ENCODE measurements at places on chromosomes 3 and 15.

- no peak for DNase-seq
These were observed 1075.9 kb downstream of the ZPLD1 start for GRCh38 chr3:103510760-103511159.

DNA sequence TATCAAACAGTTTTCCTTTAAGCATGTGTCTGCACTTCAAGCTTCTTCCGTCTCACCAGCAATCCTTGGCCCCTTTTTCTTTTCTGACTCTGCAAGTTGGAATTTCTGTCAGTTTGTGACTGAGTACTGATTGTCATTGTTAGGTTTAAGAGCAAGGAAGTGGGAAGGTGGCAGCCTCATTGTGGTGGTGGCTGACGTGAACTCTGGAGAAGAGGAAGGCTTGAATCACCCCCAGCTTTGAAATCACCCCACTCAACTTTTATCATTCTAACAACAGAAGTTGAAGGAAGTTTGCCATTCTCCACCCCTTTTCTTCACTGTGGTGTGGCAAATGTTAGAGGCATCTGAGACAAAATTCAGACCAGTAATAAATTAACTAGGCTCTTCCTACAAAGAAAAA lies 231.6 kb upstream of the AGTR1 start:
- DNase-seq, result no peak

DNA sequence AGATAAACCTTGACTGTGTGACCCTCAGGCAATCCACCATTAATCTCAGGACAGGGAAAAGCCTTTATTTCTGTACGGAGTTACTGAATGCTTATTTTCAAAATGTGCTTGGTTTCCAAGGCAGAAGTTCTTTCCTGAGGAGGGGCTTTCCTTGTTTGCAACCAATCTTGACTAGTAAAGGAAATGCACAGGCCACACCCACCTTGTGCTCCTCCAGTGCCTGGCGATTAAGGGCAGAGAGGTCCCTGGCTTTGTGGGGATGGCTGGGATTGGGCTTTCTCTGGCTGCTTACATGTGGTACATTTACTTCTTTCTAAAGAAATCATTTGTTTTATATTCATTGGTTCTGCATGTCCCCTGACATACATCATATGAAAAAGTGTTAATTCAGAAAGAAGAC lies 47.8 kb downstream of the ZNF621 start:
- DNase-seq, result no peak

DNA sequence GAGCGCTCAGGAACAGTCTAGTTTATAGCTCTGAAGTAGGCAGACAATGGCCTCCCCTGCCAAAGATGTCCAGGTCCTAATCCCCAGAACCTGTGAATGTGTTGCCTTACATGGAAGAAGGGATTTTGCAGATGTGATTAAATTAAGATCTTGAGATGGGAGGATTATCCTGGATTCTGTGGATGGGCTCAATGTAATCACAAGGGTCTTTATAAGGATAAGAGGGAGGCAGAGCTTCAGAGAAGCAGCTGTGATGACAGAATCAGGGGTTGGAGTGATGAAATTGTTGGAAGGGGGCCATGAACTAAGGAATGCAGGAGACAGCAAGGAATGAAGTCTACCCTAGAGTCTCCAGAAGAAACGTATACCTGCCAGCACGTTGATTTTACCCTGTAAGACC lies 14.0 kb upstream of the GK5 start:
- DNase-seq, result no peak

DNA sequence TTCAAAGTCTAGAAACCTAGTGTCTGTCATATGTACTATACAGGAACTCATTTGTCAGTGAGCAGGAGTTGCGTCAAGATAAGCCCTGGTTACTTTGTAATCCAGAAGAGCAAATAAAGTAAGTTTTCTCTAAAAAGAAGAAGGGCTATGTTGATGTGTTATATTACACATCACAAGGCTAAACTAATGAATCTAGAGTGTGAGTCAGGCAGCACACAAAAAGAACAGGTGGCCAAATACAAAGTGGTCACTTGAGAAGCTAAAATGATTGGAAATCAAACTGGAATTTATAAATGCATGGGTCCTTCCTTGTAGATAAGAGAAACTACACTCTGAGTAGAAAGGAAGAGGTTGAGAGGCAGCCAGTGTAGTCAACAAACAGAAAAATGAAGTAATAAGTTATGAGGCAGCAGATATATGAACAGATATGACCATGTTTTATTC lies 771.6 kb downstream of the DIPK2A start:
- no peak for DNase-seq

GRCh38 chr3:148367756-148368155 lies 329.9 kb upstream of the AGTR1 start:
- DNase-seq, result no peak

DNA sequence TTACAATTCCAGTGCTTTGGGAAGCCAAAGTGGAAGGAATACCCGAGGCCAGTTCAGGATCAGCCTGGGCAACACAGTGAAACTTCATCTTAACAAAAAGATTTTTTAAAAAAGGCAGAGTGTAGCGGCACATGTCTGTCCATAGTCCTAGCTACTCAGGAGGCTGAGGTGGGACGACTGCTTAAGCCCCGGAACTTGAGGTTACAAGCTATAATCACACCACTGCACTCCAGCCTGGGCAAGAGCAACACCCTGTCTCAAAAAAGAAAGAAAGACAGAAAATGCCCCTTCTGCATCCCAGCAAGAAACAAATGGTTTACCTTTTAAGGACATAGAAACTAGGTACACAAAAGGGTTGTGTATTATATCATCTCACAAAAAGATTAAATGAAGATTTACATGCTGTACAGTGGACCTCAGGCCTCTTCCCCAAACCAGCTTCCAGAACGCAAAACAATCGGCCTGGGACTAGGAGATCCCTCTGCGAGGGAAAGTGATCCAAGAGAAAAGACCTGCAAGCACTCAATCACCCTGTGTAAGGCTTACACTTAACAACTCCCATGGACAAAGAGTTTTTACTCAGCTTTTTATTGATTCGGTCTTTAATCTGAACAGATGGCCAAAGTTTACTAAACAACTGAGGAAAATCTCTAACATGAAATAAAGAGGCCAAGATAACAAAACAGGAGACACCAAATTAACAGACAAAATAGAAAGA lies 21.2 kb downstream of the TFDP2 start:
- DNase-seq, result no peak

DNA sequence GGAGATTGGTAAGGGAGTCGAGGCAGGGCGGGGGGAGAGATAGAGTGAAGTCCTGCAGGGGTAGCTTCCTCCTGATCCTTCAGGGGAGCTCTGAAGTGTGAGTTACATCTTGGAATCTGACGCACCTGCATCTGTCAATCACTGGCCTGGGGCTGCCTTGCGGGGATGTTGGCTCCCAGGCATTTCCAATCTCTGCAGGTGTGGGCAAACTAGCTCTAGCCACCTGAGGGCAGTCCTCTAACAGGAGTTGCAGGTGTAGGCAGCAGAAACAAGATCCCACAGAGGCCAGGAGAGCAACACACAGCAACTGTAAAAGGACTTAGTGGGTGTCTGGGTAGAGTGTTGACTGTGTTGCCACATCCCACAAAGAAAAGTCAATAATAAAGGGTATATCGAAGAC lies 63.6 kb downstream of the ZNF621 start:
- DNase-seq, result no peak

- DNase-seq, result no peak
These were observed 25.2 kb downstream of the SNAPC5 start for GRCh38 chr15:66472176-66472999.

DNA sequence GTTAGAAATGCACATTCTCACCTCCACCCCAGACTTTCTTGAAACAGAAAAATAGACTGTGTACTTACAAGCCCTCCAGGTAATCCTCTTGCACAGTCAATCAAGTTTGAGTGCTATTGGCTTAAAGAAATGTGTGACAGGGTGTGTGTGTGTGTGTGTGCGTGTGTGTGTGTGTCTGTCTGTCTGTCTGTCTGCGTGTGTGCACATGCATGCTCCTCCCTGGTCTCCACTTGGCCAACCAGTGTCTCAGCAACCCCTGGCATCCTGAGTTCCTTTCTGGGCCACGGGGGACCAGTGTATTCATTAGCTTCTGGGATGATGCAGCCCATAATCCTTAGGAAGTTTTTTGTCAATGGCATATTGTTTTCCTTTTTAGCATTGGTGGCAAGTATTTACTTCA lies 128.8 kb upstream of the IL12A start:
- DNase-seq, result no peak

GRCh38 chr3:85255949-85256348 lies 297.2 kb downstream of the CADM2 start:
- DNase-seq, result no peak

GRCh38 chr3:194328053-194328657 lies 23.0 kb downstream of the CPN2 start:
- no peak for DNase-seq

DNA sequence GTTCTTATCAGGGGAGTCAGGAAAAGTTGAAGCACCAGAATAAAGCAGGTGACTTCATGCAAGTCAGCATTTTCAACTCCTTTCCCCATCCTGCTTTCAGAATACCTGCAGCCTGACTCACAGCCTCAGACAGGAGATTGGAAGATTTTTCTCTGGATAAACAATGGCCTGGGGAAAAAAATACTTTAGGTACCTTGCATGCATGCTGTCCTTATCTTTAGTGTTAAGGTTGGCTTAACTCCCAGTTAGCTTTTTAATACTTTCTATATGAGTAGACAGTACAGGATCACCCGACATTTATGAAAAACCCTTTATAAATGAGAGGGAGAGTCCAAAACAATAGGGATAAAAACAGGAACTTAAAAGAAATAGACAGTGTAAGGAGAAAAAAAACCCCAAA lies 53.6 kb downstream of the PAK2 start:
- DNase-seq, result no peak

Measured in activated CD8-positive, alpha-beta memory T cell treated with anti-CD3 and anti-CD28 coated beads, Interleukin-2, amount 50 U/mL, for 4 hours (primary cell).